ENCODE measurements at places on chromosomes 12 and 14.
A peak's percentile ranks its signal among the peaks of the same experiment; 100 is the strongest.

DNA sequence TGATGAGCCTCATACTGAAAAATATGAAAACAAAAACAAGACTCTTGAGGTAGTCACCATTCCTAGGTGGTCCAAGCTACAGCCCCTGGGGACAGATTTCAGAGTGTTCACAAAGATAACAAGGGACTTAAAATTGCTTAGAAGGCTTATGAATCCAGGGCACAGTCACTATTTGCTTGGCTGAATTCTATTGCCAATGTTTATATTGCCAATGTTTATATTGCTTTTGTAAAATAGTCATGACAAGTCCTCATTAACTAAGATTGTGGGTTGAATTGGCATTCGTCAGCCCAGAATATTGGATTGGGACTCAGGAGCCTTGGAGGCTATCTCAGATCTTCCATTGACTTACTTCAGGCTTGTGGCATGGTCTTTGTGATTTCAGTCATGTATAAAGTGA, 6.4 kb downstream of the TMEM117 start:
- DNase-seq = no peak

- DNase-seq = no peak
These were observed 1.1 kb upstream of the BMP4 start for GRCh38 chr14:53957739-53958138.

DNA sequence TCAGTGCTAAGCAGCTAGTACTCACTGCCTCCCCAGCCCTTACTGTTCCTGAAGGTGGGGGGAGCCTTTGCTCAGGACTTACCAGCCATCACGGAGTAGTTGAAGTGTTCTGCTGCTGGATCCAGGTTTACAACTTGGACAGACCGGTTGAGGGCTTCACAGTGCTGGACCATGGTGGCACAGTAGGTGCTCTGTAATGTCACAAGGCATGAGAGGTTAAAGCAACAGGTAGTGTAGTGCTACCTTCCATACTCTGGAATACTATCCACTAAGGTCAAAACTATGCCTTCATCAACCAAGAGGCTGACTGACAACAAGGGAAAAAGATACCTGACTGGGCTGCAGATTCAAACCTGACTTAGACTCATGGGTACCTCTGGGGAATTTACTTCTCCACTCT, 3.0 kb downstream of the GPN3 start:
- DNase-seq = no peak

- DNase-seq = no peak
These were observed 11.1 kb upstream of the PSEN1 start for GRCh38 chr14:73125169-73125588.

GRCh38 chr14:101050901-101051490, 147.5 kb upstream of the RTL1 start:
- DNase-seq = no peak

DNA sequence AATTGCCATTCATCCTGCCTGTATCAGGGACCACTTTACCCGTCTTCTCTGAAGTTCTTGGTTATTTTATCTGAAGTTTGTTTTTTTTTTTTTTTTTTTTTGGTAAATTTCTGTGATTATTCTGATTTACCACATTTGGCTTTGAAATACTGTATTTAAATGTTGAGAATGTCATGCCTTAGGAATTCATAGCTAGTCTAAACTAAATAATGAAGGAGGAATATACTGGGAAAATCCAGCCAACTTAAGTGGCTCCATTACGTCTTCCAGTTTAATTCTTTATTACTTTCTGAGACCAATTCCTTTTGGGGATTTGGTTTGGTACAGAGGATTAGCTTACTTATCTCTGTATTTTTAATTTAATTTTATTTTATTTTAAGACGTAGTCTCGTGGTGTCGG, 60.3 kb upstream of the KCNMB4 start:
- DNase-seq = no peak

GRCh38 chr12:123200414-123200813, 32.5 kb downstream of the MPHOSPH9 start:
- no peak for DNase-seq

DNA sequence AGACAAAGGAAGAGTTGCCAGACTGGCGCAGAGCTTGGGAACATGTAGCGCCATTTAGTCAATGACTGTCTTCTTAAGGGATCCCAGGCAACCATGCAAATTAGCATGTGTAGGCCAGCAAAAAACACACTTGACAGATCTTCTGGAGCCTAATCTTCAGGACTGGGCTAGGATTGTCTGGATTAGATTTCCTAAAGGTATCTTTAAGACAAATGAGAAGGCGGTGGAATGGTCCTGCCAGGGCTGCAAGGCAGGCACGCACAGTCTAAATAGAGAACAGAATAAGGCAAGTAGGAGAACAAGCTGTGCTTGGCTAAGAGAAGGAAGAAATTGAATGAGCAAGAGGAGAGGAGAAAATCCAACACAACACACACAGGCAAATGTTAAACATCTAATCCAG, 80.0 kb downstream of the CIT start:
- no peak for DNase-seq

DNA sequence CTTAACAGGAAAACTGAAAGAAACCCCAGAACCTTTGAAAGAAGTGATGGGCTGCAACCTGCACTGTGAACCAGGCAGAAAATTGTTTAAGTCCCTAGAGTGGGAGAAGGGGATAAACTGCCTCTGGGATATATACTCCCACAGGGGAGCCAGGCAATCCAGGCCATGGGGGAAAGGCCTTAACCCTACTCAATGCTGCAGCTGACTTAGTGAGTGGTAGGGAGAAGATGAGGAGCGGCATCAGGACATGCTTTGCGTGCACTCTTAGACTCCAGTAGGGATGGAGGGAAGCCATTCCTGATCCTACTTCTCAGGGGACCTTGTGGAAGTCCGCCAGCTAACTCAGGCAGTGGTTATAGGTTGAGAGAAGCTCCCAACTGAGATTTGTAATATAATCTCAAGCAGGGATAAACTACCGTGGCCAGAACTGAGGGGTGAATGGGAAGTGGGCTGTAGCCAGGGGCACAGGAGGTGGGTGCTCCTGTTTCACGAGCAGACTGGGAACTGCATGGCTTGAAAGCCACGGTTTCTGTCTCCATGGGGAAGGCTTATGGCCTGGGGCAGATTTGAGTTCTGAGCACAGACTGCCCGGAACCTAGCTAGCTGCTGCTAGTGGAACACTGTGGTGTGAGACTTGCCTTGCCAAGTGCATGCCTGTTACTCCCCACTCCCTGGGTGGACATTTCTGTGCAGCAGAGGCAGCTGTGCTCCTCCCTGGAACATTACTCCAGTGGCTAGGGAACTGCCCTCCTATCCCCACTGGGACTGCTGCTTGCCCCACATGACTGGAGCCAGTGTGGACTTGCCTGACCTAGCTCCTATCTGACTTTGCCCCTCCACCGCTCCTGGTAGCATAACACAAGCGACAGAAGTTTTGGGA, 119.2 kb upstream of the SCAF11 start:
- DNase-seq = no peak

- no peak for DNase-seq
These were observed 478 bp downstream of the RITA1 start for GRCh38 chr12:113186033-113186365.

DNA sequence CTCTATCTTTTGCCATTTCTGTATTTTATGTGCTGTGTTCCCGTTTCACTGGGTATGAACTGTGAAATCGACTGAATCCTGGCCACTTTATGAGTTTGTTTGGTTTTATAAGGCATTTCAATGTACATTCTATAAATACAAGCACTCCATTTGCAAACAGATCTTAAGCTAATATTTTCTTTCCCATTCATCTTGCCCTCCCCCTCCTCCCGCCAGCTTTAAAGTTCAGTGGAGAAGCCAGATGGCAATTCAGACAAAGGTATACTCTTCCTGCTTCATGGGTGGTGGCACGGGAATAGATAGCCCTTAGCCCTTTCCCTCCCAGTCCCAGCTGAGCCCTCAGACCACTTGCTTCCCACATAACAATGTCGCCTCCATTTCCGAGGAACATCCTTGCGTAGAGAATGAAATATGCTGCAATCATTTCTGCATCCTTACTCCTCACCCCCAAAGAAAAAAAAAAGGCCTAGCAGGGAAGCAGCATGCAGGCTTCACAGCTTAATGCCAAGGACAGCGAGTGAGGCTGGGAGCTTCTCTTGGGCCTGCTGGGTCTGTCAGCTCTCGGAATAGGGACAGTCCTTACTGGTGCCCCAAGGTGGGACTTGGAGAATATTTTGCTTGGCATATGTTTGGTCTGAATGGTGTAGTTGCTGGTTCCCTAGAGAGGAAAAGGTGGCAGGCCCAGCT, 52.8 kb upstream of the SRSF5 start:
- no peak for DNase-seq

DNA sequence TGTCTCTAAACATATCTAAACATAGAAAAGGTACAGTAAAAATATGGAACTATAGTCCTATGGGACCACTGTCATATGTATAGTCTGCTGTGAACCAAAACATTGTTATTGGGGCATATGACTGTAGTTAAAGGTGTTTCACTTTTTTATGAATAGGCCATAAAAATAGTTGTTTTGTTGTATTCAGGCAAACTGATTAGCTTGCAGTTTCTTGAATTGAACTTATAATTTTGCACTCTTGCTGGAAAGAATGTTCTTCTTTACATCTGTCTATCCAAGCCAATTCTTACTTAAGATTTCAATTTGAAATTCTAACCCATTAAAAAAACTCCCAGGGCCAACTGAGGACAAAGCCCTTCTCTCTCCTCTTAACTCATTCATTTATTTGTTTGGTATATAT, 234.1 kb downstream of the NOVA1 start:
- DNase-seq = no peak

DNA sequence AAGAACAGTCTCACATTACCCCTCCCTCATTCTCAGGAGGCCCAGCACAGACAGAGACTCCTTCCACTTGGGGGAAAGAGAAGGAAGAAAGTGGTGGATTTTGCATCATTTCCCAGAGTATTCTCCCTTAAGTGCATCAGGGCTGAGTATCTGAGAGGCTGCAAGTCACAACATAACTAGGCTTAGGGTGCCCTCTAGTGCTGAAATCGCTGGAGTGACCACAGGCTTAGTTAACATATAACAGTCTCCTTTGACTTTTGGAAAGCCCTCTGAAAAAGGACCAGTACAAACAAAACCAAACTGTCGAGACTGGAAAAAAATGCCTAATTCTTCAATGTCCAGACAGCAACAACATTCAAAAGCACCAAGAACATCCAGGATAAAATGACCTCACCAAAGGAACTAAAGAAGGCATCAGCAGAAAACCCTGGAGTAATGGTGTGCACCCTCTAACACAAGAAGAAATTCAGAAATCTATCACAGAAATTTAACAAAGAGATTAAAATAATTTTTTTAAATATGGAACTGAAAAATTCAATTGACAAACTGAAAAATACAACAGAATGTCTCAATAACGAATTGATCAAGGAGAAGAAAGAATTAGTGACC, 412.3 kb downstream of the RPS29 start:
- DNase-seq = no peak

GRCh38 chr12:1054117-1054870, 63.3 kb downstream of the ERC1 start:
- DNase-seq = no peak

DNA sequence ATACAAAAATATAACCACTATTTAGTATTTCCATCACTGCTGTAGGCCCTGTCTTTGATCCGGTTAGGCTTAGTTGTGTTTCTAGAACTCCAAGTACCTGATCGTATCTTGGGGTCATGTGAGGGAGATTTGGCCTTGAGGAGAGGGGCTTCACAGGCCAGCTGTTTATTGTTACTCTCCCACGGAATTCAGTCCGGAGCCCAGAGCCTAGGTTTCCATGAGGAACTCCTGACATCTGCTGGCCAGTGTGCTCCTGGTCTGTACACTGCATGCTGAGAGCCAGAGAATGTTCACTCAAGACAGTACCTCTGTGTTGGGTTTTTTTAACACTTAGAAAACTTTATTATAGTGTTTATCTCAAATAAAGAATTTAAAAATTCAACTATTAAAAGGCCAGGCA, 341.0 kb upstream of the TMEM132C start:
- peak; percentile 50 for DNase-seq

GRCh38 chr12:46374310-46374709, 1.7 kb upstream of the SLC38A2 start:
- no peak for DNase-seq

DNA sequence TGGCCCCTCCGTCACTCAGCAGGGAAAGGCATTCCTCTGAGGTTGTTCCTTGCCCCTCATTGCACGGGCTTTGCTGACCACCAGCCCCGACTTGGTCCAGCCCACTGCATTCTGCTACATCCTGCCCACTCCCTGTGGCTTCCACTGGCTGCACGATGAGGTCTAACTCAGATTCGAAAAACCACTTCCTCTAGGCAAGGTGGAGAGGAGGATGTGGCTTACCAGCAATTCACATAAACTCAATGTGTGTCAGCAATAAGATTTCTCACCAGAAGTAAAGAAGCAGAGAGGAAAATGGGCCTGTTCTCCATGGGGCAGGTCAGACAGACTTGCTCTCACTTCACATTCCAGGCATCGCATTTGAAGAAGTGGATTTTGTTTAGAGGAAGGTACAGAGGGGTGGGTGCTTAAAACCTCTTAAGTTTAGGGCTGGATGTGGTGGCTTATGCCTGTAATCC, 14.7 kb downstream of the GPR68 start:
- no peak for DNase-seq

- DNase-seq = no peak
These were observed 642.7 kb downstream of the DIO2 start for GRCh38 chr14:79568594-79568993.

DNA sequence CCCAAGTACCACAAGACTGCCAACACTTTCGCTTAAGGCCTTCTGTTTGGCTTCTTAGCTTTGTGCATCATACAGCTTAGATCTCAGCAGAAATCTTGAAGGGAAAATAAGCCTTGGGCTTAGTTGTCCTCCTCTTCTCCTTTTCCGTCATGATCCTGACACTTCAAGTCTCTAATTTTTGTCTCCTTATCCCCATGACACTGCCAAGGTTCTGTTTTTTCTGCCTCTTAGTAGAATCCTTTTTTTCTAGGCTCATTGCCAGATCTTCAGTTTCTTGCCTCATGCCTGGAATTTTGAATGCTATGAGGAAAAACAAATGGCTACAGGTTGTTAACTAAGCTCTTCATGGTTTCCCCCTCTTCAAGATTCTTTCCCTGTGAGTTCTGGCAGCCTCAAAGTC, 450.4 kb downstream of the LRFN5 start:
- DNase-seq = no peak

GRCh38 chr14:86774916-86775315, 1218.1 kb downstream of the GALC start:
- DNase-seq = no peak

GRCh38 chr14:71400871-71401321, 493.6 kb downstream of the PCNX1 start:
- no peak for DNase-seq

DNA sequence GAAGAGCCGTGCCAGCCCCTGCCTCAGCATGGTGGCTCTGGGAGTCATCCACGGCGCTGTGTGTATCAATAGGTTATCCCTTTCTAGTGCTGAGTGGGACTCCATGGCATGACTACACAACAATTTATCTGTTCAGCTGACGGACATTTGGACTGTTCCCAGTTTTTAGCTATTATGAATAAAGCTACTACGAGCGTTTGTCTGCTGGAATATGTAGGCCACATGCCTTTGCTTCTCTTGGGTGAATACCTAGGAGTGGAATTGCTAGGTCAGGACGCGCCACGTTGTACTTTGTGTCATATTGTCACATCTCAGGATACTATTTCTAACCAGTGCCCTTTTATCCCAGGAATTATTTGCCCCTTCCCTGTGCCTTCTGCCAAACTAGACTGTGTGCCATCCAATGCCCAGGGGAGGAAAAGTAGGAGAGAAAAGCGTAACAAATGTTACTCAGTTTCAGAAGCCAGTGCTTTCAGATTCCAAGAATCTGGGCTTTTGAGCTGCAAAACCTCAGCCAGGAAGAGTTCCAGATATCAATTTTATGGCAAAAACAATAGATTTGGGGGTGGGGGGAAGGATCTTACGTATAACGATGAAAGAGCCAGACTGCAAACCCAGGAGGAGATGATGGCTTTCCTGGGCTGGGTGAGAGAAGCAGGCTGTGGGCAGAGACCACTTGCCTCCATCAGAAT, 62.5 kb upstream of the NCOR2 start:
- DNase-seq = no peak

All from head of caudate nucleus (tissue), 42 donors.